Islet precursor cell (in vitro differentiated cells): ENCODE measurements at places on chromosomes 13 and 19.

DNA sequence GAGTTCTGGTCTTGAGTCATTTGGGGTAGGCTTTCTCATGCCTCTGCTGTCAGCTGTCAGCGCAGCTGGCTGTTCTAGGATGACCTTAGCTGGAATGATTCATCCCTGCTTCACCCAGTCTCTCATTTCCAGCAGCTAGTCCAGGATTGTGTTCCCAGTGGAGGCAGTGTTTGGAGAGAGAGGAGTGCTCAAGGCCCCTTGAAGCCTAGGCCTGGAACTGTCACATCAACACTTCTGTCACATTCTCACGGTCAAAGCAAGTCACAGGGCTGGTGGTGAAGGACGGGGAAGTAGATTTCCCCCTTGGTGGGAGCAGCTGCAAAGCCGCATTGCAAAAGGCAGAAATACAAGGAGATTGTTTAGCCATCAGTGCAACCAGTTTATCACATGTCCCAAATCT lies 15.2 kb downstream of the TPT1 start:
- DNase-seq: peak; percentile 85

DNA sequence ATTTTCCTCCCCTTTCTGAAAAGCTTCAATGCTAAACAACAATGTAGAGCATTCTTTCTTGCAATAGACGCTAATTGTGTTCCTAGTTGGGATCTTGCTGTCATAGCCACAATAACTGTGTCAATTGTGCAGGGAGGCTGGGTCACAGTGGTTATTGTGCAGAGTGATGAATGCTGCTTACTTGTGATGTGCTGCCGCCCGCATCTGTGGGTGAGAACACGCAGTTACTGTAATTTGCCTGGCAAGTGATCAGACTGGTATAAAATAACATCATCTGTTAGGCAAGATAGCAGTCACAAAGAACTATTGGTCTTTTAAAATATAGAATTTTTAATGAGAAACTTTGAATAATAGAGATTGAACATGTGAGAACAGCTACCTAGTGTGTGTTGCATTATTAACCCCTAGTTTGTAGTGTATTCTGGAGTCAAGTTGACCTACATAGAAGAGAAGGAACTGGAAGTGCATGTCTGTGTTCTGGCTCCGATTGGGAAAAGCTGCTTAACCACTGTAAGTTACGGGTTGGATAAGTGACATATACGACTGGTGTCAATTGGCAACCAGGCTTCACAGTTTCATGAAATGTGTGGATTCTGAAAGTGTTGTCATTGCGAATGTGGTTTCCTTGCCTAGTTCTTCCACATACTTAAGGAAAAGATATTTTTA lies 43.6 kb downstream of the SLAIN1 start:
- no peak for DNase-seq

- DNase-seq: no peak
These were observed 38.0 kb downstream of the KCTD4 start for GRCh38 chr13:45162821-45163220.

DNA sequence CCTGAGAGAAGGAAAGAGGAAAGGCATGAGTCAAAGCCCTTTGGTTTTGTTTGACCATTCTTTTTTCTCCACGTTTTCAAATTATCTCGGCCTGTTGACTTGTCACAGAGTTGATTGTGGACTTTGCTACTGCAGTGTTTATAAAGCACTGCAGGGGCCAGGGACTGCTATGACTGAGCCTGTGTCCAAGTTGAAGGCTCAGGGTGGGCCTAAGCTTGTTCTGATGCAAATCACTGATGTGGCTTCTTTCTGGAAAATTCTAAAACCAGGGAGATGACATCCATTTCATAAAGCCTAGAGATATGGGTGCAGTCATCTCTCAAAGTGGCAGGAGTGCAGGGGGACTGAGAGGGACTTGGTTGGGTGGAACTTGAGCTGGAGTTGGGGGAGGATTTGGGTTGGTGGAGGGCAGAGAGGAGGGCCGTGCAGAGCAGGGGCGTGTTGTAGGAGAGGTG lies 1.2 kb upstream of the CXCL17 start:
- no peak for DNase-seq
